ENCODE measurements at places on chromosomes 1 and 21.
A peak's percentile ranks its signal among the peaks of the same experiment; 100 is the strongest.

- no peak for DNase-seq
These were observed 199.5 kb downstream of the AJAP1 start for GRCh38 chr1:4853904-4854303.

- DNase-seq, result no peak
These were observed 4.0 kb downstream of the RNF207 start for GRCh38 chr1:6209661-6210580.

GRCh38 chr1:173255214-173255813 lies 48.2 kb upstream of the TNFSF4 start:
- peak; percentile 41 for DNase-seq

DNA sequence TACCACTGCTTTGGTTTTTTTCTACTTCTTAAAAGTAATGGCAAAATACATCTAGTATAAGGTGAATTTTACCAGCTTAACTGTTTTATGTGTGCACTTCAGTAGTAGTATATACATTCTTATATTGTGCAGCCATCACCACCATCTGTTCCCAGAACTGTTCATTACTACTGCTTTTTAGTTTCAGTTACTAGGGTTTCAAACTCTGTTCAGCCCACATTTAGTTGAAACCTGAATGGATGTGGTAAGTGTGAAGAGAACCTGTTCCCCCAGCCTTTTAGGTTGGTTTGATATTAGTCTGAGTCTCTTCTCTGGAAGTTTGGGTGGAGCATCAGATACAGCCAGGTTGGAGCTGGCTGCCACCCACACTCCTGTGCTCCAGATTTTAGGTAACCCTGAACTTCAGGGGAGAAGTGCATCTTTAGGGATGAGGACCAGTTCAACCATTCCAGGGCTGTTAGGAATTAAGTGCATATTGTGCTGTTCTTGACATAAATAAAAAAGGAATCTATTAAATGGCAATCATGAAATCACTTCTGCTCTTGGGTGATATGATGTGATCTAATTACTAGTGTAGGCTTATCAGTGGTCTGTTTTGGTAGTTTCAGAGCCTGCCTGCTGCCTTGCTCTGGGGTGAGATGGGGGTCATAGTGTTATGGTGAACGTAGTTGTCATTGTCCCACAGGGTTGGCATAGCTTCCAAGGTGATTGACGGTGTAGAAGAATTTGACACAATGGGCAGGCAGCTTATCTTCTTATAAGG lies 32.1 kb downstream of the URB2 start:
- no peak for DNase-seq

DNA sequence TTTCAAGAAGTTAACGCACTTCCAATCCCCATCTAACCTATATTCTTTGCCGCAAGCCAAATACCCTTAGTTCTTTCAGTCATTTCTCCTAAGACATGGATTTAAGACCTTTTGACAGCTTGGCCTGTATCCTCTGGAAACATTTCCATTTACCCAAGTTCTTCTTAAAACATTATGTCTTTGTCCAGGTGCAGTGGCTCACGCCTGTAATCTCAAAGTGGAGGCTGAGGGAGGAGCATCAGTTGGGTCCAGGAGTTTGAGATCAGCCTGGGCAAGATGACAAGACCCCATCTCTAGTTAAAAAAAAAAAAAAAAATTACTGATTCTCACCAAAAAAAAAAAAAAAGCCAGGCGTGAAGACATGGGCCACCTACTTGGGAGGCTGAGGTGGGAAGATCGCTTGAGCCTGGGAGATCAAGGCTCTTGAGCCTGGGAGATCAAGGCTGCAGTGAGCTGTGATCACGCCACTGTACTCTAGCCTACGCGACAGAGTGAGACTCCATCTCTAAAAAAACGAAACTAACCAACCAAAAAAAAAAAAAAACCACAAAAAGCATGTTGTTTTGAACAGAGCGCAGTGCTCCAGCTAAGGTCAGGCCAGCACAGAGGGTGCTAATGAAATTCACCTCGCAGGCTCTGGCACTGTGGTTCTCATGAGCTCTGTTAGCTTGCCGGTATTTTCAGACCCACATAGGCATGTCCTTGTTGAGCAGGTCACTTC lies 36.0 kb downstream of the NUAK2 start:
- DNase-seq, result no peak

- no peak for DNase-seq
These were observed 566.0 kb downstream of the ADGRL2 start for GRCh38 chr1:82366689-82367088.

DNA sequence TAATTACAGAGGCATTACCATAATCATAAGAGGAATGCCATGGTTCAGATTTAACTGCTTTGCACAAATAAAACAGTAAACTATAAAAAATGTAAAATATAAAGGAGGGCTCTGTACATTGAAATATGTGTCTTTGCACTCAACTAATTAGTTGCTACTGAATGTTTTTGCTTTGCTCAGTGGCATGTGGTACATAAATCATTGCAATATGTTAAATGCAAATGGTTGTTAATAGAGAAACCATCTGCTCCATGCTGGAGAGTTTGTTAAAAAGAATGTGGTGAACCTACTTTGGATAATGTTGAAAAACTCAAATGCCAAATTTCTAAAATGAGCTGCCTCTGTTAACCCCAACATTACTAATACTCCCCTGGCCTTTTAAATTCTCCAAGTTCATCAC lies 201.5 kb downstream of the NTNG1 start:
- DNase-seq, result no peak

- peak; percentile 58 for DNase-seq
These were observed 433.1 kb downstream of the CAMTA1 start for GRCh38 chr1:7218210-7218832.

GRCh38 chr1:207873055-207873890 lies 37.7 kb downstream of the CD34 start:
- DNase-seq, result no peak

GRCh38 chr1:33624991-33625870 lies 152.8 kb downstream of the ZSCAN20 start:
- no peak for DNase-seq

All from A549 (cell line).